ENCODE measurements at places on chromosomes 1 and 21.

- no peak for DNase-seq
These were observed 22.7 kb downstream of the SERBP1 start for GRCh38 chr1:67407498-67407897.

GRCh38 chr1:198701250-198701649 lies 62.4 kb downstream of the PTPRC start:
- no peak for DNase-seq

- DNase-seq = no peak
These were observed 47.8 kb upstream of the IKBKE start for GRCh38 chr1:206422525-206422924.

DNA sequence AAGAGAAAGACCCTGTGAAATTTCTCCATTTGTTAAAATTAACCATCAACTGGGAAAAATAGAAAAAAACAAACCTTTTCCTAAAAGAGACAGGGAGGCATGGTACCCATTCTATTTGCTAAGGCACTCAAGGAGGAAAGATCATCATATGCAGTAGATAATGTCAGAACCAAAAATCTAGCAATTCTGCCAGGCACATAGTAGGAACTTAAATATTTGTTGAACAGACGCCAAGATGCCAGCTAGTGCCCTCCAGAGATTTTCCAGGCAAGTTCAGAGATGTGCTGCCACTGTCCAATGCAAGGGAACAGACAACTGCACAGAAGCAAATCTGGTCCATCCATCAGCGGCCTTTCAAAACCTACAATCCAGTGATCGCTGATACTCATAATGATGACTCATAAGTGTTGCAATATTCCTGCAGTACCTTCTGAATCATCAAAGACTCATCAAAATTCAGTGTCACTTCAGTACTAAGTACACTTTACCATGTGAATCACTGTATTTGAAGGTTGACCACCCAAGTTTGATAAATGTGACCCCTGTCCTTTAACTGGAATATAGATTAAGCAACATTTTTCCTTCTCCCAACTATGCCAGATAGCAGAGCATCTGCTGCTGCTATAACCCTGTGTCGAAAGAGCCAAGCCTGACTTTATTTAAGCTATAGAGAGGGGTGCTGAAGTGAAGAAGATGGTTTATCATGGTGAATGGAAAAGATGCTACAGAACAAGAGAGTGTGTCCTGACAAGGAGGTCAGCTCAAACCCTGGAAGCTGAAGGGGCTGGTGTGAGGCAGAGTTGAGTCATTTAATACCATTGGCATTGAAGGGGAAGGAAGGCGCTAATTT lies 99.1 kb downstream of the MT1HL1 start:
- no peak for DNase-seq

GRCh38 chr1:63238721-63239120 lies 83.6 kb upstream of the FOXD3 start:
- no peak for DNase-seq

DNA sequence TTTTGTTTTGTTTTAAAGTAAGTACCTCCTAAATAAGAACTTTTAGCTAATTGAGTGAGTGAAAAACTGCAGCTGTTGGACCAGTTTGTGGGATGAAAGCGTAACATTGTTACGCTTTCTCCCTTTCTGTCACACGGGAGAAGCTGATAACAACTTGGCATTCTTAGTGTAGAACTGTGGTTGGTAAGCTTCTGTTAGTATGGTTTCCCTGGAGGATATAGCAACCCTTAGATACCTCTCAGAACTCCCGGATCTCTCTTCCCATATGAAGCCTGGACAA lies 98.2 kb downstream of the CACHD1 start:
- no peak for DNase-seq

GRCh38 chr1:198667186-198667585 lies 28.3 kb downstream of the PTPRC start:
- DNase-seq = no peak

DNA sequence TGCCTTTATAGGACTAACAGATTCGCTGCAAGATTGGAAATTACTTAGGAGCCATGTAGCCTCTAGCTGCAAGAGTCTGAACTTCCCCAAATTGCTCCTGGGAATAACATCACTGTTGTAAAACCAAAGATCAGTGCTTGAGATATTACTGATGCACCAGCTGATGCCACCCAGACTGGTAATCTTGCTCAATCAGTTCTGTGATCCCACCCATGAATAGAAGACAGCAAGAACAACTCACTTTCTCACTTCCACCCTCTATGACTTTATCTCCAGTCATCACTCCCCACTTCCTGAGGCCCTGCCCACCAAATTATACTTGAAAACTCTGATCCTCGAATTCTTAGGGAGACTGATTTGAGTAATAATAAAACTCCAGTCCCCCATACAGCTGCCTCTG lies 1011.1 kb downstream of the PLA2G4A start:
- DNase-seq = no peak

DNA sequence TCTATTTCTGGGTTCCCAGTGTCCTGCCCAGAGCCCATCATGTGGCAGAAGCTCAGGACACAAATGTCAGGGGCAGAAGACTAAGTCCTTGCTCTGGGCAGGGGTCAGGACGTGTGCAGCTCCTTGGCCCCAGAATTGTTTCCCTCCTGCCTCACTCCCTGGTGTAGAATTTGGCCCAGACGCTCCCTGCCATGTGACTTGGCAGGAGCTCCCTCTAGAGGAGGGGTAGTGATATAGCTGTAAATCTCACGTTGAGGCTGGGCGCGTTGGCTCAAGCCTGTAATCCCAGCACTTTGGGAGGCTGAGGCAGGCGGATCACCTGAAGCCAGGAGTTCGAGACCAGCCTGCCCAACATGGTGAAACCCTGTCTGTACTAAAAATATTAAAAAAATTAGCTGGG lies 91.2 kb downstream of the UBIAD1 start:
- no peak for DNase-seq

DNA sequence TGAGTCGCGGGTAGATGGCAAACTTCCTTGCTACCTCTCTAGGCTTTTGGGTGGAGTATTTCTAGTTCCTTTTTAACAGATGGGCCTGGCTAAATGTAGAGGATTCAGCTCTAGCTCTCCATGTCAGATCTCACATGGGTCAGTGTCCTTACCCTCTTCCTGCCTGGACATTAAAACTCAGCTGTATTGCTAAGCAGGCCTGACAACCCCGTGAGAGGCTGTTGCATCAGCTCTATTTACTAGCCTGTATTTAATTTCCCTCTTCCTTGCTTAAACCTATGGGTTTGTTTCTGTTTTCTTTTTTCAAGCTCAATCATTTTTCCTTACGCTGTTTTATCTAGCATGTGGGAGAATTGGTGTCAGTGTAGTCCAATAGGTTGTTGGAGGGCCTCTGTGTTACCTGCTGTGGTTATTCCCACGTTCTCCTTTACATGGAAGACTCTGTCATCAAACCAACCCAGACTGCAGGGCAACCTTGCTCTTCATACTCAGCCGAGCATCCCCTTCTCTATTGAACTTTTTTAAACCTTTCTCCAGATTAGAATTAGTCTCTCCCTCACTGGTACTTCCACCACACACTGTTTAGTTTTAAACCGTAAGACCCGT lies 79.5 kb upstream of the BACH1 start:
- no peak for DNase-seq

All from stimulated activated CD4-positive, alpha-beta T cell treated with anti-CD3 and anti-CD28 coated beads, Interleukin-15, amount 100 ng/mL, for 48 hours (primary cell).